ENCODE measurements at places on chromosomes 16 and 17.

DNA sequence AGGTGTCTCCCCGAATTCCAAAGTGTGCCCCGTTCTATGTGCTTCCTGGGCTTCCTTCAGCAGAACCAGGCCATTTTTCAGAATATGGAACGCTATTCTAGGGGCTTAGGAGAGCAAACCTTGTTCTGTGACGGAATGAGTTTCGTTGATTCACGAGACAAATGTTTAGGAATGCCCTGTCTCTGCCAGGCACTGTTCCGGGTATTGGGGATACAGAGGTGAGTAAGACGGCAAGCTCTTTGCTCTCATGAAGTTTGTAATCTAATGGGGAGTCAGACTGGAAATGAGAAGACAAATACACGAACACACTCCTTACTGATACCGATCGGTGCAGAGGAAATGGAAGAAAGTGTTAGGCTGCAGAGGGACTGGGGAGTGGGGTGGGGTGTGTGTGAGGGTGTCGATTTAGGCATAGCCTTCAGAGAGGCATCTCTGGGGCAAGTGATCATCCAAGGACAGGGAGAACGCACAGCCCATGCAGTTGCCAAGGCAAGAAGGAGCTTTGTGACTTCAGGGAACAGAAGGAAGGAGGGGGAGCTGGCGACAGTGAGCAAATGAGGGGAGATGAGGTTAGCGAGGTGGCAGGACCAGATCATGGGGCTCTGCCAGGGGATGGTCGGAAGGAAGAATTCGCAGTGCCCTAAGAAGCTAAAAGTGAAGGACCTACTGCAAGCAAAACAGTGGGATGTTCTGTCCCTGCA is 189.6 kb downstream of the MSI2 start:
- H3K4me3 ChIP-seq: peak overlapping the region; percentile 2
- H3K27me3 ChIP-seq: no peaks in the 10 kb centered on the region
- peak overlapping the region; percentile 11 for H3K27ac ChIP-seq
- peaks cover 21% of the 10 kb centered on the region for H3K36me3 ChIP-seq
- no peak for DNase-seq

DNA sequence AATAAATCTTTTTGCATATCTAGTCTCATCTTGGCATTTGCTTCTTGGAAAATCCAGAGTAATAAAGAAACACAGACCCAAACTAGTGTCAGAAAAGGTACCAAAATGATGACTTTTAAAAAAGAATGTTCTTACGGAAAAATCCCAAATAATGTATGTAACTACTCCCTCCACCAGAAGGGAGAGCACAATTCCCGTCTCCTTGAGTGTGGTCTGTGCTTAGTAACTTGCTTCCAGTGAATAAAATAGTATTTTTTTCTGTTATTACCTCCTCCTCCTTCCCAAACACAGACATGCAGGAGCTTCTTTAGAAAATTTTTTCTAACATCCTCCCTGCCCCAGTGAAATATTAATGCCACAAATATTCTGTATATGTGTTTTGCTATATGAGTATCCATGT is 358.1 kb downstream of the ZFHX3 start:
- H3K4me1 ChIP-seq: peaks cover 2% of the 10 kb centered on the region
- H3K4me3 ChIP-seq: no peak overlapping the region
- no peaks in the 10 kb centered on the region for H3K27me3 ChIP-seq
- H3K36me3 ChIP-seq: no peaks in the 10 kb centered on the region
- no peak overlapping the region for H3K27ac ChIP-seq
- DNase-seq: no peak

DNA sequence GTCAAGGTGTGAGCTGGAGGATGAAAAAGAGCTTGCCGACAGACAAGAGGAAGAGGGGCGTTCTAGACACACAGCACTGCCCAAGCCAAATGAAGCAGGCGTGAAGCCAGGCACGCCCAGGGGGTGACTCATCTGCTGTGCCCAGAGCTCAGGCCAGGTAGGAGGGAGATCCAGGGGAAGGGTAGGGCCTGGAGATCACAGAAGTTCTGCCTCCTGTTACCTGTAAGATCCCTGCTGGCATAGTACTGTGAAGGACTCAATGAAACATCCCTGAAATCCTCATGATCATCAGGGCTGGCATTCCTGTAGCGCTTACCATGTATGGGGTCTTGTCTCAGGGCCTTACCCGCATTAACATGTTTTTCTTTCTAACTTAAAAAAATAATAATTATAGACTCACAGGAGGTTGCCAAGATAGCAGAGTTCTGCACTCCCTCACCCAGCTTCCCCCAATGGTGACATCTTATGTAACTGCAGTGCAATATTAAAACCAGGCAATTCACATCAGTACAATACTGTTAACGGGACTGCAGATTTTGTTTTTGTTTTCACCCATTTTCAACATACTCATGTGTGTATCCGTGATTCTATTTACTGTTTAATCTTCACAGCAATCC is 158.6 kb downstream of the XYLT1 start:
- peak; percentile 41 for DNase-seq
- no peak overlapping the region for H3K4me3 ChIP-seq
- H3K4me1 ChIP-seq: peaks cover 49% of the 10 kb centered on the region
- H3K36me3 ChIP-seq: peaks cover 57% of the 10 kb centered on the region

DNA sequence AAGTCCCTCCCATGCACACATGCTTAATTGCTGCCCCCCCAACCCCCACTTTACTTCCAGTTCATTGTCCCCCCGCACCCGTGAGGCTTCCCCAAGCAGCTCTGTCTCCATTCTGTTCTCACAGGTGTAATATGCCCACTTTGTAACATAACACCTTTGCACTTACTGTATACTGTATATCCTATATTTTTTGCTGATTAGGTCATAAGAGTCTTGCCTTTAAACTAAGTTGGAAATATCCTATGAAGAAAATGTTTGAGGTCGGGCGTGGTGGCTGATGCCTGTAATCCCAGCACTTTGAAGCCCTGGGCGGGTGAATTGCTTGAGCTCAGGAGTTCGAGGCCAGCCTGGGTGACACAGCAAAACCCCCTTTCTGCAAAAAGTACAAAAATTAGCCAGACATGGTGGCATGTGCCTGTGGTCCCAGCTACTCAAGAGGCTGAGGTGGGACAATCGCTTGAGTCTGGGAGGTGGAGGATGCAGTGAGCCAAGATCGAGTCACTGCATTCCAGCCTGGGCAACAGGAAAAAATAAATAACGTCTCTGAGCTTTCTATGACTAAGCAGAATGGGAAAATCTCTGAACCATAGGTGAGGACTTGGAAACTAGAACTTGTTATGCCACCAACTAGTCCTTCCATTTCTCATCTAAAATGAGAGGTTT is 76.1 kb downstream of the TNRC6C start:
- no peaks in the 10 kb centered on the region for H3K27me3 ChIP-seq
- no peak for DNase-seq
- no peak overlapping the region for H3K4me3 ChIP-seq

GRCh38 chr17:51580869-51581268 is 320.5 kb downstream of the UTP18 start:
- no peaks in the 10 kb centered on the region for H3K36me3 ChIP-seq
- peaks cover 3% of the 10 kb centered on the region for H3K27me3 ChIP-seq
- H3K4me3 ChIP-seq: no peak overlapping the region

GRCh38 chr17:18862011-18862410 is 4.1 kb downstream of the PRPSAP2 start:
- H3K27ac ChIP-seq: no peak overlapping the region
- H3K4me1 ChIP-seq: peaks cover 36% of the 10 kb centered on the region
- H3K27me3 ChIP-seq: no peaks in the 10 kb centered on the region
- no peak overlapping the region for H3K4me3 ChIP-seq
- peaks cover 14% of the 10 kb centered on the region for H3K36me3 ChIP-seq
- DNase-seq: no peak

DNA sequence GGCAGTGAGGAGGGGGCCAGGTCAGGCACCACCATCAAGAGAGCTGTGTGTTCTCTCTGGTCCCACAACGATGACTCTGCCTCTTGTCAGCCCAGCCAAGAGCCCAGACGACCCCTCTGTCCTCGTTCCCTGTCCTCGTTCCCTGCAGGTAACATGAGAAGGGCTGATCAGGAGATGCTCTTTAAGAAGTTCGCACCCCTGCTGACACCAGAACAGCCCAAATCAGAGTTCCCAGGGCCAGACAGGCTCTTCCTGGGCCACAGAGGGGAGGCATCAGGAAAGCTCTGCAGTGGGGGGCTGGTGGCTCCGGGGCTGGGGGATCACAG is 13.5 kb upstream of the DNAI2 start:
- no peak overlapping the region for H3K4me3 ChIP-seq
- no peaks in the 10 kb centered on the region for H3K27me3 ChIP-seq
- no peak overlapping the region for H3K27ac ChIP-seq
- DNase-seq: no peak
- peaks cover 18% of the 10 kb centered on the region for H3K36me3 ChIP-seq
- H3K4me1 ChIP-seq: peaks cover 8% of the 10 kb centered on the region

GRCh38 chr16:11499295-11500089 is 87.2 kb downstream of the LITAF start:
- peak overlapping the region; percentile 14 for H3K27ac ChIP-seq
- DNase-seq: no peak
- H3K27me3 ChIP-seq: no peaks in the 10 kb centered on the region
- peaks cover 41% of the 10 kb centered on the region for H3K4me1 ChIP-seq

All from stimulated activated naive B cell treated with anti-CD40 and anti-IgM and Interleukin-4, amounts not matched to agents 10 μg/mL and 1 μg/mL and 100 μg/mL, for 72 hours (primary cell).